ENCODE measurements at places on chromosomes 5 and 9.

DNA sequence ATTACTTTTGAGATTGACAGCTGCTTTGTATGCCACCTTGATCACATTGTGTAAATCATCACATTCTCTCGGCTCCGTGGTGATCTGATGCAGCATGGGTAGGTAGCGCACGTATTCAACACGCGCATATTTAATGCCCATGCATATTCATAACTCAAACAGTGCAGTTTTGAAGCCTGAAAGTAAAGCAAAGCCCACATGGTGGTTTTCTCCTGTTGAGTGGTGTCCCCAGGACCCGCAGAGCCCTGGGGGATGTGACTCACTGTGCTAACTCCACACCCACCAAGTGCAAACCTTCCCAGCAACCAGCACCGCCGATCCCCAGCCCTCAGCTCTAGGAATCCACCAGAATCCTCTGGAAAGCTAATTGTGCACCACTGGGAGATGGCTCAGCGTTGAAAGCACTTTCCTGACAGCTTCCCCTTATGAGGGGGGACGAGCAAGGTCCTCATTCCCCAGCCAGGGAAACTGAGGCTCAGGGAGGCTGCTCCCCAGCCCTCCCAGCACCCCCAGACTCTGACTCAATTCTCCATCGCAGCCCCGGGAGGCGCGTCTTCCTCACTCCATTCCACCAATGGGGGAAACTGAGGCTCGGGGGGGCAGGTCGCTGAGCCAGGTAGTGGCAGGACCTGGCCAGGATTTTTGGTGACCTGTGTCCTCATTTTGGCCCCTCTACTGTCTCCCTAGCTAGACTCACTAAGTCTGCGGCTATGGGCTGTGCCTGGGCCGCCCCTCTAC, 46.4 kb downstream of the SARDH start:
- DNase-seq = no peak

DNA sequence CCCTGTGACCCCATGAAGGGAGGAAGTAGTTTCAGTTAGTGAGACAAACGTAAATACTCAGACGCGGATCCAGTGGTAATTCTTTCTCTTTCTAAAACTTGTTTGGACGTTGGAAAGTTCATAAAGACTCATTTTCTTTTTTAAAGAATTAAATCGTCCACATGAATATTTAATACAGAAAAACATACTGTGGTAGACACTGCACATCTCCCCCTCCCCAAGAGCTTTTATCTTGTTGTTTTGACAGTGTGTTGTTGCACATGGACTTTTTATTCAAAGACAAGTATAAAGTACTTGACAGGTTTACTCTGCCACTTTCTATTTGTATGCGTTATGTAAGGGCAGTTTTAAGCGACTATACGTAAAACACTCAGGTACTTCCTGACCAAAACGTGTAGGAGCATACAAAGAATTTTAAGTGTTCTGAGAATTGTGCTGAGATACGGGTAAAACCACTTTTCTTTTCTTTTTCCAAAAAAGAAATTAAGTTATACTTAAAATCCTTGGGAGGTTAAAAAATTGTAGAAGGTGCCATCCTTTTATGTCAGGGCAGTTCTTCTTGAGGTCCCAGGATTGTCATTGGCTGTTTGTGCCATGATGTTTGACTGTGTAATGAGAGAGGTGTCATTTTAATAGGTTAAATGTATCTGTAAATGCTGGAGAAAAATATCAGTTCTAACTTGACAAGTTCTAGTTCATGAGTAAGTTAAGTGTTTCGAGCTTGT, 1.3 kb downstream of the NIPBL start:
- no peak for DNase-seq

DNA sequence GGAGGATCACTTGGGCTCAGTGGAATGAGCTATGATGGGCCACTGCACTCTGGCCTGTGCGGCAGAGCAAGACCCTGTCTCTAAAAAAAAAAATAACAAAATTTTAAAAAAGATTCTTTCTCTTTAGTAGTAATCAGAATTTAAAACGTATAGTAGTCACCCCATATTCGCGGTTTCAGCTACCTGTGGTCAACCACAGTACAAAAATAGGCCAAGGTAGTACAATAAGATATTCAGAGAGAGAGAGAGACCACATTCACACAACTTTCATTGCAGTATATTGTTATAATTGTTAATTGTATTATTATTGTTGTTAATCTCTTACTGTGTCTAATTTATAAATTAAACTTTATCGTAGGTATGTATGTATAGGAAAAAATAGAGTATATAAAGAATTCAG, 18.7 kb downstream of the INIP start:
- DNase-seq = no peak

- DNase-seq = no peak
These were observed 29.3 kb downstream of the CDHR2 start for GRCh38 chr5:176578391-176578808.

DNA sequence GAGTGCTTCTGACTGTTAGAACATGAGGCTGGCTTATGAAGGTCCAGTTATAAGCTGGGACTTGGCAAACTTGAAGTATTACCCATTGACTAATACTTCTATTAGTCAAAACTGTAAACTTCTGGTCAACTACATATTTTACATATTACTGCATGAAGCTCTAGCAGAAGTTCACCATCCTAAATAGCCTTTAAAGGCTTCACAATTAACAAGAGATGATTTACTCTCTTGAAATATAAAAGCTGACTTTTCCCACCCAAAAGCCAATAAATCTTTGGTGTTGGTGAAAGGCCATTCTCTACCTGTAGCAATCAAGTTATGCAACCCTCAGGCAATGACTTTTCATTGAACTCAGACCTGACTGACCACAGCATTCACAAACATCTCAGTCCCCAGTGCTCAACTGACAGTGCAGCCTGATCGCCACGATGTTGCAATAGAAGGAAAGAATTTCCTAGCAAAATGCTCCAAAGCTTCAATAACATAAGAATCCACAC, 345.6 kb downstream of the EBF1 start:
- DNase-seq = peak; percentile 60

DNA sequence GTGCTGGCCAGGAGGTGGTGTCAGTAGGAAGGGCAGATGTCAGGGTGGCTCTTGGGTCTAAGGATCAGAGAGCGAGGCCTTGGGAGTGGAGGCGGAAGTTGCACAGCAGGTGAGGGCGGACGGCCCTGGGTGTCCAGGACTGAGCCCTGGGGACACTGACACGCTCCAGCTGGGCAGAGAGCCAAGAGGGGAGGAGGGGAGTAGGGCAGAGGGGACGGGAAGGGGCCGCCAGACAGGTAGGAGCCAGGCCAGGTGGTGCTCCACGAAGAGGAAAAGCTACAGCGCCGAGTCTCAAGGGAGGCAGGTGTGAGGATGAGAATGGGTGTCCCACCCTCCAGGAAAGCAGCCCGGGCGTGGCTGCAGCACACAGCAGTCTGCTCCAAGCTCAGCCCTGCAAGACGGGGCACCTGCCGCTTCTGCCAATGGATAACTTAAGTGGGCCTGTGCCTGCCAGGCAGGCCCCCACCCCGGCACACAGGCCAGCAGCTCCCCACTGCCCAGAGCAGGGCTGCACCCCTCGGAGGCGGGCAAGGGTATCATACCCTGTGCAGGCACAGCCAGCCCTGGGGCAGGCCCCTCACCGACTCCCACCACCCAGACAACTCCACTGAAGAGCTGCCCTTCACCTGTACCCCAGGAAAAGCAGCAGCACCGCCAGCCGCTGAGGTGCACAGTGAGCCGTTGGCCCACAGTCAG, 4.9 kb downstream of the TPRN start:
- no peak for DNase-seq

DNA sequence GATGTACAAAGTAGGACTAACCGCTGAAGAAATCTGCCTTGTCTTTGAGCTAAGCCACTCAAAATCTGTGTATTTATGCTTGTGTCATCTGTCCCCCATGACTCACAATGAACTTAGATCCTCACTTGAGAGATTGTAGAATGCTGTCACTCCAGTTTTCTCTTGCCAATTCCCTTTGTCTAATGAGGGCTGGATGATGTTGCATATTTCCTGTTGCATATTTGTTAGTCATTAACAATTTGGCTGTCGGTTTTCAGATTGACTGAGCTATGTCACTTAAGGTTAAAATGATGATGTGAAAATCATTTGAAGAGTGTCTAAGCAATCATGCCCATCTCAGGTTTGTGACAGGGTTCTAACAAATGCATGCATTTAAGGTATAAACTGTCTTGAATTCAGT, 481.7 kb downstream of the CDH10 start:
- peak; percentile 85 for DNase-seq

DNA sequence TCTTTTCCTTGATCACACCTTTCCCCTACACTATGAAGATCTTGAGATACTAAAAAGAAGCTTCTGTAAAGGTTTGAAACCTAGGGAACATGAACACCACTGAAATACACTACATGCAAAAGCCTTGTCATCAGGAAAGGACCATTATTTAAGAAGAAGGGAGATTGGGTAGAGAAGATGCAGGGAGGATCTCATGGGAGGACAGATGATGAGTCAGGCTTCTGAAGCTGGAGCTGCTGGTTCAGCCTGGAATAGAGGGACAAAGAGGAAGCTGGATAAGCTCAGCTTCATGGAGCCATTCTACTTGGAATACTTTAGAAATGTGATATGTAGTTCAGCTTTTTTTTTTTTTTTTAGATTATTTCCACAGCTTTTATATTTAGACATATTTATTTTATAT, 169.8 kb downstream of the MAN2A1 start:
- DNase-seq = no peak

DNA sequence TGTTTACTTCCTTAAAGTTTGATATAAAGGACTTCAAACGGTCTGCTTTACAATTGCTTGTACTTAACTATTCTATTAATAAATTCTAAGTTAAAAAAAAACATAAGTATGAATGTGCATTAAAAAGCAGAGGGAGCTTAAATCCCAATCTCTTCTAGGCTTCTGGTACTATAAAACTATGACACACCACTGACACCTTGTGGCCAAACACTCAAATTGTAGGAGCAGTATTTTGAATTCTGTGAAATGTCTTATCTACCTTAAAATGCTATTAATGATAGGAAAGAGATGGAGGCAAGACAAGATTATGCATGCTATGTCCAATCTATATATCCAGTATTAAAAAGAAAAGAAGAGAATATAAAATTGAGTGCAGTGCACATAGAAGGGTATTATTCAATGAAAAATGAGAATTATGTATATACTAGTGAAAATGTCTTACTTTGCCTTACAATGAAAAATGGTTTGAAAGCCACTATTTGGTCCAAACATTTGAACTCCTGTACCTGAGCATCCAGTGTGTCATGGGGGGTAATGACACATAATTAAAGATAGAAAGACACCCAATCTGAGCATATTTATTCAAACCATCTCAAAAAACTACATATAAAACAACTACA, 87.6 kb downstream of the ERP44 start:
- no peak for DNase-seq

DNA sequence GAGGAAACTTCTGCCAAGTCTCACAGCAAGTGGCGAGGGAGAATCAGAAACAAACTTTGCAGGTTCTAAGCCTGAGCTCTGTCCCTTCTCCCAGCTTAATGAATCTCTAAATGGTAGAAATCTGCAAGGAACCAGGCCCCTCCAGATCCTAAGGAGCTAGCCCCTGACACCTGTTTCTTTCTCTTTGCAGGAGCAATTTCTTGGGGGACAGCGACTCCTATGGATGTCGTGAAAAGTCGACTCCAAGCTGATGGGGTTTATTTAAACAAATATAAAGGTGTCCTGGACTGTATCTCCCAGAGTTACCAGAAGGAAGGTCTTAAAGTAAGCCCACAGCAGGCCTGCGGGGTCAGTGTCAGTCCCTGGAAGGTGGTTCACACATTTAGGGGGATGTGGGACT, 21.8 kb downstream of the IL9 start:
- DNase-seq = no peak

- DNase-seq = no peak
These were observed 3.0 kb downstream of the MTMR12 start for GRCh38 chr5:32309761-32310160.

GRCh38 chr5:128212191-128212806, 128.7 kb downstream of the SLC12A2 start:
- DNase-seq = no peak

DNA sequence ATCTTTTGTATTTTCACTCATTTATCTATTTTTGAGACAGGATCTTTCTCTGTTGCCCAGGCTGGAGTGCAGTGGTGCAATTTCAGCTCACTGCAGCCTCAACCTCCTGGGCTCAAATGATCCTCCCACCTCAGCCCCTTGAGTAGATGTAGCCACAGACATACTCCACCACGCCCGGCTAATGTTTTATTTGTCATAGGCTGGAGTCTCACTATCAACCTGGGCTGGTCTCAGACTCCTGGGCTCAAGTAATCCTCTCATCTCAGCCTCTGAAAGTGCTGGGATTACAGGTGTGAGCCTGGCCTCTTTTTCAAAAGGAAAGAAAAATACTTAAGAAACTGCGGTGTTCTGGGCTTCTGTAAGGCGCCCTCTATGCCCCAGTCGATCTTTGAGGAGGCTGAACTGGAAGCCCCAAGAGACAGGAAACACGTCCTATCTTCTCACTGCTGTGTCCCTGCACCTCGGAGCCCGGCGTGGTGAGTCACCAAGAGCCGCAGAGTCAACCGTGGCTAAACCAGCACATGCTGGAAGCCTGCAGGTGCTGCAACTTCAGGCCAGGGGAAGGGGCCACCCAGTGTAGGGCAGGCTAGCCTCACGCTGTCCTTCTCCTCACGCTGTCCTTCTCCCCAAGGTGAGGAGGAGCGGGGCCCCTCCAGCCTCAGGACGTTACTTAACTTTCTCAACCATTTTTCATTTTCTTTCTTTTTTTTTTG, 15.2 kb upstream of the LHX3 start:
- DNase-seq = no peak

DNA sequence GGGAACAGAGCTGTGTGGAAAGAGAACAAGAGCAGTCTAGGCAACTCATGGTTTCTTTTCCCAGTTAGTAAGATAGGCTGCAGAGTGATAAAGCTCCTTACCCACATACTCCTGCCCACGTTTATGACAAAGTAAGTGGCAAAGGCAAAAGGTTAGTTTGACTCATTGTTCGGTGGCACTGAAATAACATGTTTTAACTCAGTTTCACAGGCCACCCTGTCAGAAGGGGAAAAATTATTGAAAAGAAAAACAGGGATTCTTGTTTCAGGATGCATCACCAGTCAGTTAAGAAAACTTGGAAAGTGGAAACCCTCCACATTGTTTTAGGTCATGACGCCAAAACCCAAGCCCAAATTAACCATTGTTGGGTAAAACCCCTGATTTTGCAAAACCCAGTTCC, 22.3 kb upstream of the DAB2 start:
- DNase-seq = peak; percentile 71

DNA sequence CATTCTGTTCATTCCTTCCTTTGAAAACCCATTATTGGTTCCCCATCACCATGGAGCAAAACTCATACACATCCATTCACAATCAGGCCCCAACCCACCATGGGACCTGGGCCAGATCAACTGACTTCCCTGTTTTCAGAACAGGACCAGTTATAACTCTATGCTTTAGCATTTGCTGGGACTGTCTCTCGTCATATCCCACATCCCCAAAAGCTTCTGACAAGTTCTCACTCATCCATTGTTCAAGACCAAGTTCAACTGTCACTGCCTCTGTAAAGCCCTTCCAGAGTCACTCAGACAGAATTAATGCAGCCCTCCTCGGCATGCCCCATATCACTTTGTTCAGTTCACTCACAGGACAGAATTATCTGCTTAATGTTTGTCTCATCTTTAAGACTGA, 4.0 kb downstream of the FAM169A start:
- DNase-seq = no peak
